COR-L47 (cell line): ENCODE measurements at places on chromosomes 4 and X.

- DNase-seq, result no peak
These were observed 1.2 kb downstream of the RAB33B start for GRCh38 chr4:139455126-139455538.

DNA sequence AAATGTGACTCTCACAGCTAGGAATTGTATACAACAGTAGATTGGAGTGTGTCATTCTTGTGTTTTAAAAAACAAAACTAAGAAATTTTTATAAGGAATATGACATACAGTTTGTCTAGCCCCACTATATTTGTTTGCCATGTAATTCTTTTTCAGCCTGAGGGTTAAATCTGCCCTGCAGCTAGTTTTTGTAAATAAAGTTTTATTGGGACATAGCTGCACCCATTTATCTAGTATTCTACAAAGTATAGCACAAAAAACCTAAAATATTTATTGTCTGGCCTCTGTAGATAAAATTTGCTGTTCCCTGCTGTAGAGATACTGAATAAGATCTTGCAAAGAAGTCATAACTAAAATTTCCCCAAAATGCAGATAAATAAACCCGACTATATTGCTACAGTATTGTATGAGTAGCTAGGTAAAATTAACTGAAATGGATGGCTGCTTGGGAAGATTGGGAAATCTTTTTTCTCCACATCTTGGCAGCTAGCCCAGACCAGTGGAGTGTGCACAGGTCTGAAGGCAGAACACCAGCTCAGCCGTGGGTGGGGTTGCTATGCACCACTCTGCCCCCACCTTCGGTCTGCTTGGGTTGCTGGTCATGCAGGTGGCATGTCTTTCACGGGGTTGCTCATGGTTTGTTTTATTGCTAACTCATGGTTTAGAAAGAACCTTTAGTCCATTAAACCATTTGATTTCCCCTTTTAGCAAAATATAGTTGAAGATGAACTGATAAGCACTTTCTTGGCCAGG lies 127.9 kb downstream of the KLHL8 start:
- DNase-seq, result peak; percentile 86

- DNase-seq, result no peak
These were observed 7.0 kb downstream of the SLC9B1 start for GRCh38 chr4:103012551-103012950.

DNA sequence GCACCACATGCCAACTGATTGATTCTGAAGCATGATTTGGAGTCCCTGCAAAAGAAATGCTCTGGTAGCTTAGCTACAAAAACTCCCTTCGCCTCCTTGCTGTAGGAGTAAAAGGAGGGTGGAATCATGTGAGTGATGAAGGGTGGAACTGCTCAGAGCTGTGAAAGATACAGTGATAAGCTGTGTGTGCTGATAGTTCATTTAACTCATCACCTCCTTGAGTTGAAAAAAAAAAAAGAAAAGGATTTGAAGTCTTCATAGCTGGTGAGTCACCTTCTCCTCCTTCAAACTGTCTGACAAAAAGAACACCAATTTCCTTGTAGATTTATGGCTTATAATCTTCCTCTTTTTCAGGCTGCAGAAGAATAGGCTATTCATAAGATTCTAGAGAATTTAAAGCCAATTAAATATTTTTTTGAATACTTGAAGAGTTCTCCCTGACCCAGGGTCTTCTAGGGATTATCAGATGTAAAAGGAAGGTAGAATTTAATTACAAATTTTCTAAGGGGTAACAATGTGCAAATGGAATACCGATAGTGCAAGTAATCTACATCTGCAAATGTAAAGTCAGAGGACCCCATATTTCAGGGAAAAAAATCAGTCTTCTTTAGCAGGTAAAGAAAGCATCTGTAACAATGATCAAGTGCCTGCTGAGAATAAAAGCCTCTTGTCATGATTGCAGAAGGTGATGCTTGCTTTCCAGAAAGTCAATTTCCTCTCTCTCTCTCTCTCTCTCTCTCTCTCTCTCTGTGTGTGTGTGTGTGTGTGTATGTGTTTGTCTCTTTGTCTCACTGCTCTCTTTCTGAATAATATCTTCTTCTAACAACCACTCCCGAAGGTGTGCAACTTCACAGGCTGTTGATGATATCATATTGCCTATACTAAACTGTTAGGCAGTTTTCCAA lies 208.8 kb upstream of the VEGFC start:
- no peak for DNase-seq

DNA sequence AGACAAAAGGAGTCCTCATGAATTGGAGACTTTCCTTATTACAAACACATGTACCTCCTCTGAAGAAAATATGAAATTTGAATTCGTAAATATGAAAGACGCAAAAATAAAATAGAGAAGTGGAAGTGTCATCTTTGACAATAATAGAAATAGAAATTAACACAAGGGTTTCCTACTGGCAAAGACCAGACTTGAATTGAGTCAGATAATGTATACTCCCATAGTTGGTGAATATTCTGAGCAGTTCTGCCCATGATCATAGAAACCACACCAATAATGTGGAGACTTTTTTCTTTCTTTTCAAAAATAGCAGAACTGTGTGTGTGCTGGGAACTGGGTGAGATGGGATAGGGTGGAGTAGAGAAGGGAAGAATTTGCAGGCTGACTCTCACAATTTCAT lies 277.7 kb upstream of the TET2 start:
- DNase-seq, result no peak

- DNase-seq, result no peak
These were observed 73.5 kb downstream of the PRSS12 start for GRCh38 chr4:118279328-118279727.

- DNase-seq, result no peak
These were observed 506.7 kb downstream of the PCDH18 start for GRCh38 chr4:137025484-137026059.

- DNase-seq, result no peak
These were observed 20.1 kb downstream of the CA5B start for GRCh38 chrX:15758140-15758539.

DNA sequence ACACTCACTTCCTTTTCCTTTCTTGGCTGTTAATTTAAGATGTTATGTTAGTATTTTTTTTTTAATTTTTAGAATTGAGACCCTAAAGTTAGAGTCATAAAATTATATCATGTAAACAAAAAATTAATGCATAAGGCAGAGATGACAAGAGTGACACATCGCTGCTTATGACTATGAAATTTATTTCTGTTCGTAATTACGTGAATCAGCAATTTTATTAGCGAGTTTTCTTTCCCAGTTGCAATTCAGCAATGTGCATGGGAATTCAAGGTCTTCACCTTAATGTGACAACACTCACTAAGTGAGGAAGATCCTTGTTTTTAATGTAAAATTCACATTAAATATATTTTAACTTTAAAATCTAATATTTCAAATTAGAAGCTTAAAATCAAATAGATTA lies 181.2 kb upstream of the SPOCK3 start:
- DNase-seq, result no peak

DNA sequence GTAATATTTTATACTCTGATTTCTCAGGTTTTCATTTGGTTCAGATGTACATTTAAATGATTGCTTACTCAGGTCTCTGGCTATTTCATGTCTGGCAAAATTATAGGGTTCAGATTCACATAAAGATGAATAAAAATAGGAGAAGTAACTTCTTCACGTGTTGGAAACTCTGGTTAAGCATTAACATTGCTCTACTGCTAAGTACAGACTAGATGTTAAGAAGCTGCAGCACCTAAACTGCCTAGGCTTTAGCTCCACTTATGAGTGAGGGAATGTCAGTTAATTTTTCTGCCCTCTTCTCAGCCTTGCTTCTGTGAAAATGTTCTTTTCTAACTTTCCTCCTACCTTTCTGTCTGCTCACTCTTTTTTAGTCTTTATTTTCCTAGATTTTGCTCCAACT lies 361.2 kb downstream of the ARAP2 start:
- no peak for DNase-seq

DNA sequence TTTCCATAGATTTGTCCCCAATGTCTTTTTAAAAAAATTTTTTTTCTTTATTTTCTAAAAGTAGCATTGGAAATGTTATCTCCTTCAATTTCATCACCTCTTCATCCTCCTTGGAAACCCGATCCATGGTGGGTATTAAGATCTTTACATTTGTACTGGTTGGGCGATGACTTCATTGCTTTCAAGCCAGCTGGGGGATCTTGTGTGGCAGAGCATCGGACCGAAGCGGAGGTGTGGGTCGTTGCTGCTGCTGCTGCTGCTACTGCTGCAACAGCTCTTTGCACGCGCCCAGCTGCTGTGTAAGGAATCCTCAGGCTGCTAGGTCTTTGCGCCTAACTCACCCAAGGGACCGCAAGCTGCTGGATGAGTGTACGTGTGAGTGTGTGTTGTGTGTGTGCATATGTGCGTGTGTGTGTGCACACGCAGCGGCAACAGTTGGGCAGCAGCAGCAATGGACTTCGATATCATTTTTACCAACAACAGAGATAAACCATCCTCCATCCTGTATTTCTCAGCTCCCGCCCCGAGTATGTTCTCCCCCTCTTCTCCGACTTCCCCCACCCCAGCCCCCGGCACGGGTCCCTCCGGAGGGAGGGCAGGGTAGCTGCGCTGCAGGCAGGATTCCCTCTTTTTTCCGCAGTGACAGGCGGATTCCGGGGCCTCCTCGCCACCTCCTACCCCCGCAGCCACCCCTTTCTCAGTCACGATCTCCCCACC lies 768 bp upstream of the CDKL5 start:
- DNase-seq, result no peak

GRCh38 chrX:111129921-111130320 lies 33.9 kb downstream of the PAK3 start:
- DNase-seq, result no peak

- no peak for DNase-seq
These were observed 30.4 kb downstream of the CLDN22 start for GRCh38 chr4:183289688-183290087.

DNA sequence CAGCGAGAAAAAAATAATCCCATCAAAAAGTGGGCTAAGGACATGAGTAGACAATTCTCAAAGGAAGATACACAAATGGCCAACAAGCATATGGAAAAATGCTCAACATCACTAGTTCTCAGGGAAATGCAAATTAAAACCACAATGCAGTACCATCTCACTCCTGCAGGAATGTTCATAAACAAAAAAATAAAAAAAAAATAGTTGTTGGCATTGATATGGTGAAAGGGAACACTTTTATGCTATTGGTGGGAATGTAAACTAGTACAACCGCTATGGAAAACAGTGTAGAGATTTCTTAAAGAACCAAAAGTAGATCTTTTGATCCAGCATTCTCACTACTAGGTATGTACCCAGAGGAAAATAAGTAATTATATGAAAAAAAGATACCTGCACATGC lies 508.3 kb upstream of the MAGEB2 start:
- DNase-seq, result no peak

GRCh38 chr4:79949178-79949577 lies 123.9 kb downstream of the ANTXR2 start:
- peak; percentile 18 for DNase-seq

- peak; percentile 83 for DNase-seq
These were observed 637.8 kb downstream of the RAB28 start for GRCh38 chr4:12846368-12846767.

- no peak for DNase-seq
These were observed 117.2 kb downstream of the TMEM144 start for GRCh38 chr4:158327525-158327924.

- DNase-seq, result no peak
These were observed 6.4 kb downstream of the FOXP3 start for GRCh38 chrX:49257846-49258748.

DNA sequence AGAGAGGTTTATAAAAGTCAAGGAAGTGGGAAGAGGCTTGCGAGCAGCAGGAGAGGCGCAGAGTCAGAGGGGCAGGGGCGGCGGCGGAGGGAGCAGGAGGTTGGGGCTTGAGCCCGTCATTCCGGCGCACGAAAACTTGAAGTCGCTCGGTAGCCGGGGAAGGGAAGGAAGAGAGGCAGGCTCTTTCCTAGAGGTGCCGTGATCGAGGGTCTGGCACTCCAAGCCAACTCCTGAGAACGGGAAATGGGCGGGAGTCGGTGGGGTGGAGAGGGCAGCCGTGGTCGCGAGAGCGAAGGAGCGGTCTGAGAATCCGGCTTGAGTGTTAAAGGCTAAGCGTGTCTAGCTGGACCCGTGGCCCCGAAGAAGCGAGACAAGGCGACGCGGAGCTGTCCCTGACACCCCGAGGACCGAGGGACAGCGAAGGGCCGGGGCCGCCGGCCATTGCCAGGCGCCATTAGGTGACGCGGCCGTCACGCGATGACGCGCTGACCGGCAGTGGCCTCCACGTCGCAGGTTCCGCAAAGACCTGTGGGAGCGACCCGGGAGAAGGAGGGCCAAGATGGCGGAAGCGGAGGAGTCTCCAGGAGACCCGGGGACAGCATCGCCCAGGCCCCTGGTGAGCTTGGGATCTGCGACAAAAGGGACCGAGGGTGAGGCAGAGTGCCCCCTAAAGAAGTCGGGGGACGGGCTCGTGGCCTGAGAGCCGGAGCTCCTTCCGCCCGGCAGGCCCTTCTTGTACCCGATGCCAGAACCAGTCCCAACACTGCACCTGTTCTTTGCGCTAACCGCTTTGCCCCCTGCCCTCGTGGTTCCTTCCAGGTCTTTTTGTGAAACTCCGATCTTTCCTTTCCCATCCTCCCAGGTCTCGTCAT lies at the start of gene YIPF6:
Gene YIPF6 (plus strand): TSS at position 544 of the 872 bp plus-strand sequence. CDS start 16 bp downstream, at position 560.
- peak; percentile 61 for DNase-seq

DNA sequence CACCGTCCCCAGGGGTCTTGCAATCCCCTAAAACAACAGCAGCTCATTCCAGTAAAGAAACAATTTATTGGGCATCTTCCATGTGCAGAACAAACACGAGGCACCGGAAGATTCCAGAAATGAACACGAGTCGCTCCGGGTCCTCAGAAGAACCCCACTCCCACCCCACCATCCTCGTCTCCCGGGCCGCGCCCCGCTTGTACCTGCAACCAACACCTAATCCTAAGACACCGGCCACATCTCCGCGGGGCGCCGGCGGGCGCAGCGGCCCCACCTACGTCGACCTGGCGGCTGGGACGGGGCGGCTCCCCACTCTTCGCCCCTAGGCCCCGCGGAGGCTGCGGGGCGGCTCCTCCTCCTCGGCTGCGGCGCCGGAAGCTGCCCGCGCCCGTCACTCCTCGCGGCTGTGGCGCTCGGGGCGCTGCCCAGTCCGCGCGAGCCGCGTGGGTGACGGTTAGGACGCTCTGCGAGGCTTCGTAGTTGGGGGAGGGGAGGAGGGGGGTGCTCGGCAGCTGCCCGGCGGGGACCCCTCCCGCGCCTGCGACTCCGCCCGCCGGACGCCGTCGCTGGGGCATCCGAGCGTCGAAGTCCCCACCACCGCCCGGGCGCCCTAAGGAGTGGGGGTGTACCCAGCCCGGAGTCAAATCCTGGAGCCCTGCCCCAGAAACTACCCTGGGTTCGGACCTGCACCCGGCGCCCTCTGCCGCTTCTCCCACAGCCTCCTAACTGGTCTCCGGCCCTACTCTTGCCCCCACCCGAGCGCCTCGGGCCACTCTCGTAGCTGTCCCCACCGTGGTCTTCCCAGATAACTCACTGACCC lies at the start of gene CCDC158:
Gene CCDC158 (minus strand): TSS at position 380 of the 820 bp plus-strand sequence. CDS start 17,934 bp downstream, outside the sequence.
- DNase-seq, result peak; percentile 34
